Stimulated activated CD8-positive, alpha-beta memory T cell treated with anti-CD3 and anti-CD28 coated beads, Interleukin-15, amount 100 ng/mL, for 48 hours (primary cell): ENCODE measurements at places on chromosomes 2 and 18.

DNA sequence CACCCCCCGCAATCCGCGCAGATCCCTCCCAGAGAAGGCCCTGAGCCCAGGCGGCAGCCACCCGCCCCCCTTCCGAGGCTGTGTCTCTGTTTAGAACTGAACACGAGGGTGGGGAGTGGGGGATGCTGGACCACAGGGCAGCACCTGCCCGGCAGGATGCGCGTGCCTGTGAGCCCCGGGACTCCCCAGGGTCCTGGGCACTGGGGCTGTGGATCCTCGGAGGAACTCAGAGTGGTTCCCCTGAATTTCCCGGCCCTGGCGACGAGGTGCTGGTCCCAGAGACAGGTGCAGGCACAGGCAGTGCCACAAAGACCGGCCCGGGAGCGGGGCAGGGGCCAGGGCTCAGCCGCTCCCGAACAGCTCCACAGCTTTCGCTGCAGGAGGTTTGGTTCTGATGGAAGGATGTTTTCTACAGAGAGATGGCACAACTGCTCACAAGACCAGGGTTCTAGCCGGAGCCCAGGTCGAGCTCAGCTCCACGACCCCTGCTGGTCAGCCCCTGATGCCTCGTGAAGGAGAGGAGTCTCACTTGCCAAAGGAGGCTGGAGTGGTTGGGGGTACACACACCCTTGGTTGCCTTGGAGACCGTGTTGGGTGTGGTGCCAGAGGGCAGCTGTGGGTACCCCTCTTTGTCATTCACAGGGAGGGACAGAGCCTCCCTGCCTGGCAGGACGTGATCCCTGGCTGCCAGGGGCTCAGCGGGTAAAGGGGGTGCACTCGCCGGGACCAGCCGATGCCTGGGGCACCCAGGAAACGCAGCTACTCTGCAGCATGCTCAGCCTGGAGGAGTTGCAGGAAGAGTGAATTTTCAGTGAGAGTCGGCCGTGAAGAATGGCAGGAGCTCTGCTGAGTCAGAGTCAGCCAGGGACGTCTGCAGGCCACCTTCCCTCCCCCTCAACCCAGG lies 4.4 kb upstream of the NEU4 start:
- no peak for DNase-seq

DNA sequence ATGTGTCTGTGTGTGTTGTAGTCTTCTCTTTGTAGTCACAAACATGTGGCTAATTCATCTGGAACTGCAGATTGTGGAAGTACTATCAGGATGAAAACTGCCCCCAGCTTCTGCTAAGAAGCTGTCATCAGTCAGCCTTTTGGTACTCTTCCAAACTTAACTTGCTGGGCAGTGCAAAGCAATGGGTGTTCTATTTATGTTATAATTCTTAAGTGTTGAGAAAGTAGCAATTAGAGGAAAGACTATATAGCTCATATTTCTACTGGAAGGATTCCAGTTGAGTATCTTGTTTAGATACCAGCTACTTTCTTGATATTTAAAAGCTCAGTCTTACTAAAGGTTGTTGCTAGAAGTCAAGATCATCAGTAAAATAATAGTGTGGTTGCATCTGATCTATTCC lies 52.1 kb downstream of the SLC38A11 start:
- no peak for DNase-seq

DNA sequence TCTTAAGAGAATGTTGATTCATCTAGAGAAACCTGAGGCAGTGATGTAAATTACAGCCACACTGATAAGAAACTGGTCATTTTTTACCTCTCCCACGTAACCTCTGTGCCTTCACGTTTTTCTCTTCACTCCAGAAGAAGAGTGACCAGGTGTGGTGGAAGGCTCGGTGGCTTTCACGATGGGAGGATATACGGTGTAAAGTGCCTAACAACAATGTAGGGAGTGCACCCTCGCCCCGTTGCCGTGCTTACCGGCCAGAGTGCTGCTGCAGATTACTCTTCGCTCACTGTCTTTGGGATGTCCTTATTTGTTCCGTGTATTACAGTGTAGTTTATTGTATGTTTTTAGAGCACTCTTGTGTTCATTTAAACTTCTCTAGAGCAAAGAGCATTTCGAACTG lies 46.5 kb downstream of the NCK2 start:
- DNase-seq = no peak

GRCh38 chr2:11203480-11203879 lies 48.2 kb downstream of the SLC66A3 start:
- DNase-seq = no peak

DNA sequence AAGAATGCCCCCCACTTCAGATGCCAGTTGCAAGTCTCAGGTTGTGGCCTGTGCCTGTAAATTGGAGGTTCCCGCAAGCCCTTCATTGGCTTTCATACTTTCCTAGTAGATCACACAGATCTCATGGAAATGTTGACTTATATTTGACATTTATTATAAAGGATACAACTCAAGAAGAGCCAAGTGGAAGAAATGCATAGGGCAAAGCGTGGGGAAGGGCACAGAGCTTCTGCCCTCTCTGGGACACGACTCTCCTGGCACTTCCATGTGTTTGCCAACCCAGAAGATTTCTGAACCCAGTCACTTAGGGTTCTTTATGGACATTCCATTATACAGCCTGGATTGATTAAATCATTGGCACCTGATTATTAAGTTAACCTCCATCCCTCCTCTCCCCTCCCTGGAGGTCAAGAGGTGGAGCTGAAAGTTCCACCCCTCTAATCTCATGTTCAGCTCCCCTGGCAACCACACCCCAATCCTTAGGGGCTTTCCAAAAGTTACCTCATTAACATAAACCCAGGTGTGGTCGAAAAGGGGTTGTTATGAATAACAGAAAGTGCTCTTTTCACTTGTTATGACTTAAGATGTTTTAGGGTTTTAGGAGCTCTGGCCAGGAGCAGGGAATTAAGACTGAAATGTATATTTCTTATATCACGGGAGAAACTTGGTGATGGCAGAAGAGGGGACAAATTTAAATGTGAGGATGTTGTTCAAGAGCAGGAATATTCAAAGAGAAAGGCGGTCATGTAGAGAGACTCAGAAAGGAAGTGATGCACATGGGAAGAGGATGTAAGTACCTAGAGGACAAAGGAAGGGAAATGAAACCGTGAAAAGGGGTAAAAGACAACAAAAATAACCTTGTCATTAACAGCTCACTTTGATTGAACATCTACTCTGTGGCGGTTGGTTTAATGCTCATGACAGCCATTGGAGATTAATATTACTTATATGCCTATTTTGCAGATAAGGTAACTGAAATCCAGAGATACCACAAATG lies 31.8 kb downstream of the SP100 start:
- DNase-seq = no peak

GRCh38 chr2:102063487-102063911 lies 71.7 kb downstream of the IL1R2 start:
- no peak for DNase-seq

DNA sequence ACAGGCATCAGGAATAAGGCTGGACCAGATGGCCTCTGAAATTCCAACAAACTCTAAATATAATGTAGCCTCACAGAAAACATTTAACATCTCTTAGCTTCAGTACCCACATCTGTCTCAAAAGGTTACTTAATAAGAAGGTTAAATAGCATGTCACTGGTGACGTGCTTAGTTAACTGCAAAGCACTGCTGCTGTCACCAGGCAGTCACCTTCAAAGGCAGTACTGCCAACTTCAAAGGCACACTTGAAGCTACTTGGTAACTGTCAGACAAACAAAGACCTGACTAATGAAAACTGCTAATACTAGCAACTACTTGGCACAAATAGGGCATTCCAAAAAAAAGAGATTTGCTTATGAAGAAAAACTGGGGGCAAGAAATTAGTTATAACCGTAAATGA lies 36.2 kb downstream of the EPG5 start:
- no peak for DNase-seq

- no peak for DNase-seq
Measured at GRCh38 chr2:45804987-45805755, 153.7 kb downstream of the PRKCE start.

DNA sequence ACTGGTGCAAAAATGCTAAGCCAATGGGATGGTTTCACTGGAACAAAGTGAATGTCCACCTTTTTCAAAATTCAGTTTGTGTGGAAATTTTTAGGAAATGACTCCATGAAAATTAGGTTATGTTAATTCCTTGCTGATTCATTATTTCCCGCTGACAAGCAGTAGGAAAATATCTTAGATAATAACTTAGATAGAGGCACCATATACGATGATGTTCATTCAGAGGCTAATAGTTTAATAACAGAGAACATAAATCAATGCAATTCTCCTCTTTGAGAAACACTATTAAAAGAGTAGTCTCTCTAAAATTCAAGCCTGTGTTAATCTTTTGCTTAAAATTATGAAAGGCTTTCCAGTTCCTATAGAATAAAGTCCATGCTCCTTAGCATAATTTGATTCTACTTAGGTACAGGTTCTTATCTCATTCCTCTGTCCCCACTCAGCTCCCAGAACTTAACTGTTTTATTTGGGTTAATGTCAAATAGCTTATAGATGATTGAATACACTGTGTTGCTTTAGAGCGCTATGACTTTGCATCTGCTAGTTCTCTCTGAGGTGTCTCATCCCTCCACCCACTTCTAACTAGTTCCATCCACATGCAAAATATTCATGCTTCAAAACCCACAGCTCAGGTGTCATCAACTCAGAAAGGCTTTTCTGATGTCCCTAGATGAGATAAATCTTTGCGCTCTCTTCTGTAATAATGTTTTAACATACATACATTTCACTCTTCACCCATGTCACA lies 503.6 kb downstream of the ERBB4 start:
- DNase-seq = no peak
